ENCODE measurements at places on chromosomes 11 and 22. TPM values are rescaled to one million over a fixed set of nuclear protein-coding genes. Genes with fewer than 3 reads are reported as not detected.

Gene PRMT3
- total RNA-seq: 31.4 TPM

Gene DDI1
- not detected for total RNA-seq

Gene SF1
- total RNA-seq: 300 TPM

Gene MSANTD4
- total RNA-seq: 22.0 TPM

Gene ANGPTL5
- not detected for total RNA-seq

Gene SPA17
- total RNA-seq: 3.5 TPM

Gene ANO1
- 5.0 TPM for total RNA-seq

Gene NOX4
- total RNA-seq: 1.1 TPM

Gene TNNT3
- total RNA-seq: not detected

Gene ABCC8
- total RNA-seq: 4.1 TPM

Gene USP2
- total RNA-seq: 7.3 TPM

Gene OR8G1
- not detected for total RNA-seq

Gene CARD10
- total RNA-seq: 17.5 TPM

Gene MMP27
- total RNA-seq: not detected
